ENCODE measurements at places on chromosomes 16 and 17.

- no peak for DNase-seq
These were observed 565 bp downstream of the WDR45B start for GRCh38 chr17:82647593-82648164.

DNA sequence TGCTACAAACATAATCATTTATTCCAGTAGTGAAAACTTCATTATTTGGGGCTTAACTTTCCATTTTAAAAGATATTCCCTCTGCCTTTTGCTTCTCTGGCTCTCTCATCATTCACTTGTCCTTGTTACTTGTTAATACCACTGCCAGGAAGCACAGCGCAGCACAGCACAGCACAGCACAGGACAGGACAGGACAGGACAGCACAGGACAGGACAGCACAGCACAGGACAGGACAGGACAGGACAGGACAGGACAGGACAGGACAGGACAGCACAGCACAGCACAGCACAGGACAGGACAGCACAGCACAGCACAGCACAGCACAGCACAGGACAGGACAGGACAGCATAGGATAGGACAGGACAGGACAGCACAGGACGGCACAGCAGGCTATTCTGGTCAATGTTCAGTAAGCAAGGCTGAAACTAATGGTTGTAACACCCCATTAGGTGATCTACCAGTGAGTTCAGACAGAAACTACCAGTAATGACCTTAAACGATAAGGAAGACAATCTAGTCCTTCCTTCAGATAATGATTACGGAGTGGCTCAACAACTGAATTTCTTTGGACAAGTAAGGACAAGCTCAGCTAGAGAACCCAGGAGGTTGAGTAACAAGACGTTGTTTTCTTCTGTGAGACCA lies 31.9 kb downstream of the COG1 start:
- no peak for DNase-seq

GRCh38 chr17:40486522-40487370 lies 14.7 kb downstream of the TNS4 start:
- no peak for DNase-seq

DNA sequence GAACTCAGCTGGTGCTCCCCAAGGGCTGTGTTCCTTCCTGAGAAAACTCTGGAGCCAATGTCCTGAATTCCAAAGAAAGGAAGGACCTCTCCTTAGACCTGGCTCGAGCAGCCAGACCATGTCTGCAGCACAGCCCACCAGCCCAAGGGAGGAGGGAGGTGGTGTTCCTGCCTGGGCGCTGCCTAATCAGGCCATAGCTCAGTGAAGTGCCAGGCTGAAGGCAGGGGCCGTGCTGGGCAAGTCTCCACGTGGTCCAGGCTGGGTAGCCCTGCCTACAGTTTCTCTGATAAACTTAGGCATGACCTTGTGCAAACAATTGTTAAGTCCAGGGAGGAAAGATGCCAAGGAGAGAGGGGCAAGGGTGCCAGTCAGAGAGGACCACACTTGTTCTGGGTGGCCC lies 76.8 kb downstream of the MPRIP start:
- no peak for DNase-seq

GRCh38 chr17:49968405-49969133 lies 421 bp upstream of the DLX4 start:
- DNase-seq, result no peak

DNA sequence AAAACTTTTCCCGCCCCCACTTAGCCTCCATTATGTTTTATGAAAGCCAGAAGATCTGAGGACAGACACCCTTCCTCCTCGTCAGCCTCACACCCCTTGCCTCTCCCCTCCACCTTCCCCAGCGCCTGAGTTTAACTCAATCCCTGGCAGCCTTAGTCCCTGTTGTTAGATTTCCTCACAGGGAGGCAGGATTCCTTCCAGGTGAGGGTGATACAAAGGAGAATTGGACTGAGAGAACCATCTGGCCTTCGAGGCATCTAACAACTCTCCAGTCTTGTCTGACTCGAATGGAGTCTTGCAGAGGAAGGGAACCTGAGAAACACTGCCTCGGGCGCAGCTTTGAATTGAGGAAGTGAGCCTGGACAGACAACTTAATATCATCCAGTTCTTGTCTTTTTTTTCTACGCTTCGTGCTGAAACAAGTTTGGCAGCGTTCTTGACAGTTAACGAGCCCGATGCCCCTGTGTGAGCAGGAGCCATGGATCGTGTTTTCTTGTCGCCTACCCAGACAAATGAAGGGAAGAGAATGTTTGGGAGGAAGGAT lies 1.3 kb upstream of the ZNF768 start:
- no peak for DNase-seq

DNA sequence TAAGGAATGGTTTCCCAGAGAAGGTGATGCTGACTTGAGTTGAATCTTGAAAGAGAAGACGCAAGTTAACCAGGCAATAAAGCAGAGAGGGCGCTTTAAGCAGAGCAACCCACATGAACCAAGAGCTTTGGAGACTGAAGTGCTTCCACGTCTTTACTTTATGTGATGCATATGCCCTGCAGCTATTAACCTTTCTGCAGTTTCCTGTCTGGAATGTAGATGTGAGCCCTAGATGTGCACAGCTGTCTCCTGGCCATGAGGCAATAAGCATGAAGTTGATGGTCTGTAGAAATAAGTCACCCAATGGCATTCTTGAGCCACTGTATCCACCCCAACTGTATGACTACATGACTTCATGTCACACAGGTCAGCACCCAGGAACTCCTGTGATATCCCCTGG lies 5.7 kb upstream of the CHST4 start:
- no peak for DNase-seq

GRCh38 chr17:82301916-82302567 lies 15.4 kb downstream of the CD7 start:
- DNase-seq, result no peak

DNA sequence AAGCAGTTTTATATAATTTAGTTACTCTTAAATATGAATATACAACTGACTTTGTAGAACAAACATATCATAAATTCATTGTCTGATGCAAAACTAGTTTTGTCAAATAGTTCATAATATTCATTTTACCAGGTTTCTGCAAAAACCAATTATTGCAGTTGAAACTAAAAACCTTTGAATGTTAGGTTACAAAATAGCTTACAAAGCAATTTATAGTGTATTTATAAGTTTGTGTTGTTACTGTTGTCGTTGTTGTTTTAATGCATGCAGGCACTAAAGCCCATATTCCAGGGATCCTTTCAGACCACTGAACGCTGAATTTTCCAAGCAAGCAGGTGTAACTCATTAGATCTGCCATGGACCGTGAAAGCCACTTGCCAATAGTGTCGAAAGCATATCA lies 427.6 kb downstream of the ZFHX3 start:
- no peak for DNase-seq

- no peak for DNase-seq
These were observed 1.1 kb downstream of the C16orf74 start for GRCh38 chr16:85749771-85750145.

DNA sequence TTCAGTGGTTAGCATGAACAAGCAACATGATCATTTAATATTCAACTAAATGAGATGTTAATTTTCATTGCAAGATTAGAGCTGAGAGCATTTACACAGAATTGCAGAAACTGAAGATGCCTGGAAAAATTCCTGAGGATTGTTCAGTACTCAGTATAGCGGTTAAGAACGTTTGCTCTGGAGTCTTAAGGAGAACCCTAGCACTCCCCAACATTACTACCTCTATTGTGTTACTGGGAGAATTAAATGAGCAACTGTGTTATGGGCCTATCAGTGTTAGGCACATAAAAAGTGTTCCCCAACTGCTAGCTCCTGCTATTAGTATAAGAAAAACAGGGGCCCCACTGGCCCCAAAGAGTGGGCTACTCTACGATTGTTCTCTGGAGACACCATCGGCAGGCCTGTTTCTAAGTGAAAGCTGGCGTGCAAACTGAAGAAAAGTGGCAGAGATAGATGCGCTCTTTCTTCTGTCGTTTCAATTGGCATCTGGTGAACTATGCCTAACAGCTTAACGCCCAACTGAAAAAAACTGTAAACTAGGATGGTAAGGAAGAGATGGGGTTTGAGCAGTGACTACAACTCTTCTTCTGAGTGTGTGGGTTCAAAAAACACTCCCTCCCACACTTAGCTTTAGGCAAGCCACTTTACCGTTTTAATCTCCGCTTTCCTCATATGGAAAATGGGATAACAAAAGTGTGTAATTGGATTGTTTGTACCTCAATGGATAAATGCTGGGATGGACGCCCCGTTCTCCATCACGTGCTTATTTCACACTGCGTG lies 1.3 kb downstream of the CDR2 start:
- DNase-seq, result no peak

DNA sequence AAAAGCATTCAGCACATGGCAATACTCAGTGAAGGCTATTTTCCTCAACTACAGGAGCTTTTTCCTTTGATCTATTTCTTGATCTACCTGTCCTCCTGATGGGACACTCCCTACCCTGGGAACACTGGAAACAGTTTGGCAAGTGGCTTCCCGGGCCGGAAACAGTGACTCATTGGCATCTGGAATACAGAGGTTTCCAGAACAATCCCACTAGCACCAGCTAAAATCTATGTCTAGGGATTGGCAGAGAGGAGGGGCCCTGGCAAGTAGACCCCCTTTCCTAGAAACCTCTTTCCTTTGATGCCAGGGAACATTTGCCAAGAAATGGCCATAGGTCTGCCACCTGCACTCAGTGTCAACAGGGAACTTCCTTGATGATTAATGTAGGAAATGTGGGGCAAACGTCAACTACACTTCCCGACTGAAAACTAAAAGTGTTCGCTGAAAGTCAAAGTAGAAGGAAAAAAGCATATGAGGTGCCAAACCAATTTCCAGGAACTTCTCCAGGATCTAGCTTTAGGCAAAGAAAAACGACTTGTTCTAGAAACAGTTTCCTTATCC lies 30.4 kb upstream of the FBXW10B start:
- DNase-seq, result no peak

DNA sequence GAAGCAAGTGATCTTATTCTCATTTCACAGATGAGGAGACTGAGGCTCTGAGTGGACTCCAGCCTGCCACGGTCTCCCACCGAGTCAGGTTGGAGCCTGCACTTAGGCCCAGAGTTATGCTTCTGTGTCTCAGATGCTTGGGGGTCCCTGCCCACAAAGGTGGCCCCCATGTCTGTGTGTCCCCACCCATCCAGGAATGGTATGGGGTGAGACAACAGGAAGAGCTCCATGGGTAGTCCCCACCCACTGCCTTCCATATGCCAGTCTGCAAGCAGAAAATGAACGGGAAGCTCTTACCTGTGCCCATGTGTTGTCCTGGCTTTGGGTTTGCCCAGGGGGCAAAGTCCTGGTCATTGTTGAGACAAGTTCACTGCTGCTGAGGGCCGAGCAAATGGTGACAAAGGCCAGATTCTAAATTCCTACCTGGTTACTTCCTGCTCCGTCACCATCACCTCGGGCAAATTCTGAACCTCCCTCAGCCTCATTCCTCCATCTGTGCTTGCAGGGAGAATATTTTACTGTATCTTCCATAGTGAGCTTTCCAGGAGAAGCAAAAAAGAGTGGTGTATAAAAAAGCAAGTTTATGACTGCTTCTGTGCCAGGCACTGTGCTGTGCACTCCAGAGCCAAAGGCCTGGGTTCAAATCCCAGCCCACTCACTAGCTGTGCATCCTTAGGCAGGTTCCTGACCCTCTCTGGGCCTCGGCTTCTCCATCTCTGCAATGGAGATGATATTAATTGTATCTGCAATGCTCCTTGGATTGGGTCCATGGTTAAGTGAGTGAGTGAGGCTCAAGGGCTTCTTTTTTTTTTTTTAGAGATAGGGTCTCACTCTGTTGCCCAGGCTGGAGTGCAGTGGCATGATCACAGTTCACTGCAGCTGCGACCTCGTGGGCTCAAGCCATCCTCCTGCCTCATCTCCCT lies 9.3 kb downstream of the IL4R start:
- DNase-seq, result no peak

- no peak for DNase-seq
These were observed 10.7 kb upstream of the CACNG1 start for GRCh38 chr17:67033613-67034012.

DNA sequence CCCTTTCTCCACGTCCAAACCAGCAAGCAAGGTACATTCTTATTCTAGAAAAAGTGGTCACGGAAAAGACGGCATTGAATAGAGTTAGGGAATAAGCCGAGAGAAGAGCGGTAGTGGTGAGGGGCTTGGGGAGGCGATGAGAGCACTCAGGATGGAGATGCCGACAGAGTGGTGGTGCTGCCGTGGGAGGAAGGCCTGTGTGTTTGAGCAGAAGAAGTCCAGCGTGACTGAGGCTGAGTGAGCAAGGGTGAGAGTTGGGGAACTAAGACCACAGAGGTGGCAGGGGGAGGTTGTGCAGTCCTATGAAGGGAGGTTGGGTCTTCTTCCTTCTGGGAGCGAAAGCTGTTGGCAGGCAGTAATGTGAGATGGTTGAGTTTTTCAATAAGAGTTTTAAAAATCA lies 252.3 kb downstream of the ABCC12 start:
- DNase-seq, result no peak

DNA sequence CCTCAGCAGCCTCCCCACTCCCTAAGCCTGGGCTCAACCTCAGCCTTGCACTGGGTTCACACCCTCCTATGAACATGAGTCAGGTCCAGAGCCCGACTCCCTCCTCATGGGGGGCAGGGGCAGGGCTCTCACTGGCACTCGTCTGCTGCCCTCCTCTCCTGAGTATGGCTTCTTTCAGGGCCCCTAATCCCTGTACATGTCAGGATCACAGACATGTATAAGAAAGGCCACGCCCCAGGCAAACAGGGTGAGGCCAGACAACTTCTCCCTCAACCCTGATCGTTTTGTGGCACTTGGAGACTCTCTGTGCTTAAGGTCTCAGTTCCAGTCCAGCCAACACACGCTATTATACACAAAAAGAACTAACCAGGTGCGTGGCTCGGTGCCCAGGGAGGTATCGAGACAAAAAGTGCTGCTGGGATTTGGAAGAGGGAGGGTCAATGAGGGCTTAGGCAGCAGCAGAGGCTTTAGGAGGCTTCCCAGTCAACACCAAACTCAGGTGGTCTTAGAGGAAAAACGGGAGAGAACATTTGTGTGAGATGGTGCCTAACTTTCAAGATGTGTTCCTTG lies 45.2 kb downstream of the CMTM3 start:
- no peak for DNase-seq

GRCh38 chr16:17313085-17313611 lies 157.6 kb downstream of the XYLT1 start:
- peak; percentile 76 for DNase-seq

- no peak for DNase-seq
These were observed 8.0 kb downstream of the TXNDC11 start for GRCh38 chr16:11734653-11735043.

GRCh38 chr16:84820305-84820684 lies 510 bp downstream of the CRISPLD2 start:
- no peak for DNase-seq

GRCh38 chr16:50474138-50474537 lies 74.1 kb upstream of the NKD1 start:
- no peak for DNase-seq

DNA sequence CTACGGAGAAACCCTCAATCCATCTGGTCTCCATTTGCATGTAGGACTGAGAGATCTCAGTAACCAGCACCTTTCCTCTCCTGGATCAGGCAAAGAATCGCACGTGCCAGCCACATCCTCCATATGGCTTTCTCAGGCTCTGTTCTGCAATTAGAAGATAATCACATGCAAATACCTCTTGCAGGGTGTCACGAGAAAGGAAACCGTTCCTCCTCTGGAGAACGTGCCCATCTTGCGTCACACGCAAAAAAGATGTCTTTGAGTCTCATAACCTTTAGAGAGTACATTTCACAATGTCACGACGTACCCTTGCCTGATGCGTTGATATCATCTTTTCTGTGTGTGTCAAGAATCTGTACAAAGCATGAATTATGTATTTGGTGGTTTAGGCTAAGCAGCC lies 36.2 kb upstream of the DNAH17 start:
- DNase-seq, result no peak
